NCI-H748 treated with DMSO at 0.1 percent for 48 hours (cell line): ENCODE measurements at places on chromosomes 11 and 22.
A peak's percentile ranks its signal among the peaks of the same experiment; 100 is the strongest.

DNA sequence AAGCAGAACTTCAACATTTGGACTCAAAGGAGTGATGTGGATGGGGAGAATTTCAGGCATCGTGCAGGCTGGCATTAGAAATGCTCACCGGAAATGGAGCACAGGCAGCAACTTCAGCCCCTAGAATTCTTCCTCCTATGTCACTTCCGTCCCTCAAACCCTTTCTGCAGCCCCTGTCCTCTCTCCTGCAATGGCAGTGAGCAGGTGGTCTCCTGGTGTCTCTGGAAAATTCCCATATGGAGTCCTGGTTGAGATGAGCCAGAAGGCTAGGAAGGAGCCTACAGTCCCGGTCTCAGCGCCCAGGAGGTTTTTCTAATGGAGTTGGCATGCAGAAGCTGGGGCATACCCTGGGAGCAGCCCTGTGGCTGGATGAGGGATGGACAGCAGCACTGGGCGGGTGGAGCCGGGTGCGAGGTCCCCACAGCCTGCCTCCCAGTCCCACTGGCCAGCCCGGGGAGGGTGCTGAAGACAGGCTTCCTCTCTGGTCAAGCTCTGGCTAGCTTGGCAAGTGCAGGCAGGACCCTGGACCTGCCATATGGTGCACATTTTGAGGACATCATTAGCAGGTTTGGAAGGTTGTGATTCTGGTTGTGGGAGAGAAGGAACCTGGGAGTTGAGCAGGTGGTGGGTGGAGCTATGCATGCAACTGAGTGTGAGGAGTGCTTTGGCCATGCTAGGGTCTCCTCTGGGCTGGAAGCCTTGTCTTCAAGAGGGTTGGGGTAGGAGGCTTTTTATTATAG, 59.8 kb upstream of the B3GAT1 start:
- no peak for DNase-seq

GRCh38 chr11:112961146-112961668, at the start of gene NCAM1:
TSS of gene NCAM1 (plus strand) at chr11:112961420.
- DNase-seq: peak; percentile 75

GRCh38 chr11:41400819-41401382, 58.6 kb downstream of the LRRC4C start:
- DNase-seq: no peak

GRCh38 chr11:30434901-30435300, 112.0 kb downstream of the ARL14EP start:
- DNase-seq: no peak

DNA sequence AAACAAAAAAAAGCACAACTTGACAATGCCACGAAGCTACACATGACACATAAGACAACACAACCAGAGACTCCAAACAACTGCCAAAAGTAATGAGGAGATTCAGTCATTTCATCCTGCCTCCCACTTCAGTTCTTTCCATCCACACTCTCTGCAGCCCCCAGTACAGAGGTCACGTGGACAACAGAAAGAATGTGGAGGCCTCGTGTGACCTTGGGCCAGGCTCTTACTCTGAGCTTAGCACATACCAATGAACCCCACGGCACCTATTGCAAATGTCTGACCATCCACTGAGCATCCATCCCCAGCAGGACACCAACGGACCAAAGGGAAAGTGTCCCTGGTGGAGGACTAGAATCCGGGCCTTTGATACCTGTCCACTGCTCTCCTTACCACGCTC, 12.5 kb downstream of the CBX7 start:
- DNase-seq: no peak

DNA sequence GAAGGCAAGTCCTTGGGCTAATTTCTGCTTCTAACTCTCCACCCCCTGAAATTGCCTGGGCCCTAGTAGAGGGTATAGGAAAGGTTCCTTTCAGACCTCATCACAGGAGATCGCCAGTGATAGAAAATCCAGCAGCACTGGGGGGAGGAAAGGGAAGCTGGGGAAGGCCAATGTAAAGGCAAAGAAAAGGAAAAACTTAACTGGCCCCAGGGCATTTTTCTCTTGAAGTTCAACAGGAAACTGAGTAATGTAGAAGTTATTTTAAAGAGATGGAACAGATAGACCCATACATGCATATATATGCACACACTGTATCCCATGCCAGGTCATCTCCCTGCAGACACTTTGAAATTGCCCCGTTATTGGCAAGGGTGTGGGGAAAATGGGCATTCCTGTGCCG, 134.0 kb downstream of the TRIM44 start:
- no peak for DNase-seq

- no peak for DNase-seq
Observed at GRCh38 chr11:88300888-88301487, 36.5 kb downstream of the CTSC start.

- no peak for DNase-seq
Observed at GRCh38 chr11:69213964-69214363, 58.2 kb downstream of the SMIM38 start.

DNA sequence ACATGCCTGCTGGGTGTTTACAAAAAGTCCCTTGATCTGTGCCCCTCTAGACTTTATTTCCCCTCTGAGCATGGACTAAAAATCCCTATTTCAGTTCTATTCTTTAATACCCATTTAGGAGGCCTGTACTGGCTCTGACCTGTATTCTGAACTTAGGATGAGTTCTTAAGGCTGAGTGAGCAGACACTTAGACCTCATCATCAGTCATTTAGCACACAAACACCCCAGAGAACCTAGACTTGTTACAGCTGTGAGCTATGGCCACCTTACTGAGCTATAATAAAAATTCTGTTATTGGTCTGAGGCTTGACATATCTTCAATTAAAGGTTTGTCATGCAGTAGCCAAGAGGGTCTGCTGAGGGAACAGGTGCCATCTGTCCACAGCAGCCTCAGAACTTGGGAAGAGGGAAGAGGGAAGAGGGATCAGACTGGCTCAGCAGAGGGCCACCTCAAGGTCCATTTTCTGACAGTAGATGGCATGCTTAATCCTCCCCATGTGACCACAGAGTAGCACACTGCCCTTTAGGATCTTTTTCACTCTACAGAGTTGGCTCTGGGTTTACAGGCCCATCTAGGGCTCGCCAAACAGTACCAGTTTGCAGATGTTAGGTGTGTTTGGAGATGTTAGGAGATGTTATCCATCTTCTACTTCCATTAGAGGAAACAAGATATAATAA, 30.2 kb upstream of the RRM1 start:
- DNase-seq: no peak
